Esophagus squamous epithelium (tissue), 5 donors: ENCODE measurements at places on chromosomes 7 and 10.

GRCh38 chr10:89556600-89556999, 21.2 kb upstream of the SLC16A12 start:
- no peak for DNase-seq

- no peak for DNase-seq
Measured at GRCh38 chr7:31476073-31476745, 37.7 kb upstream of the ITPRID1 start.

DNA sequence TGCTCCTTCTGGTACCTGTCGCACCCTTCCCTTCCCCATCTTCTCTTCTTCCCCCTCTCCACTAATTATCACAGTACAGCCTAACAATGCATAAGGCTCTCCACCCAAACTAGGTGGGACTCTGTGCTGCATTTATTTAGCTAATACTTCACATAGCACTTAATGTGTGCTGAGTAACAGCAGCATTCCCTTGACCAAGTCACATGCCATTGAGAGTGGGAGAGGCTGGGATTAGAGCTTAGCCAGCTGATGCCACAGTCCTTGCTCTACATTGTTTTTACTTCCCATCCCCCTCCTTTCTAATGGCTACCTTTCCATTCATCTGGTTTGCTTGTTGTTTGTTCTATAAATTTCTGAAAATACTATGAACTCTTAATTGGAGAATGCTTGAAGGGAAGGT, 426.9 kb downstream of the LRMDA start:
- DNase-seq = no peak

- DNase-seq = no peak
Measured at GRCh38 chr7:151088019-151088855, 2.0 kb downstream of the AGAP3 start.

DNA sequence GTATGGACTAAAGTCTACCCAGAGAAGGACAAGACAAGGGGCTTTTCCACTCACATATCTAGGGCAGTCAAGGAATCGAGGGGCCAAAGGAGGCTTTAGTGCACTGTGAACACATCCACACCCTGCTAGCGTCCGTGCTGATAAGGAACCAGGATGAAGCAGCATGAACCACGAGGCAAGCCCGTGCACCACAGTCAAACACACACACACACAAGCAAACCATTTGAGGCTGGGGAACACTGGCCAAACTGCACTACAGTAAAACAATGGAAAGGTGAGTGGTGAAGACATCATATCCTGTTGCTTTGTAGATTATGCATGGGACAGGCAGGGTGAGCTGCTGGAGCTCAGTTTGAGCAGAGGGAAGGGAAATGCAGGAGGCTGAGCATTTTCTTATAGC, 177.4 kb upstream of the CDCA7L start:
- no peak for DNase-seq
